ENCODE measurements at places on chromosomes 6 and 20. TPM values are rescaled to one million over a fixed set of nuclear protein-coding genes. Genes with fewer than 3 reads are reported as not detected.

GRCh38 chr6:100774681-100775080 lies 106.4 kb downstream of the ASCC3 start:
- no peak for DNase-seq

DNA sequence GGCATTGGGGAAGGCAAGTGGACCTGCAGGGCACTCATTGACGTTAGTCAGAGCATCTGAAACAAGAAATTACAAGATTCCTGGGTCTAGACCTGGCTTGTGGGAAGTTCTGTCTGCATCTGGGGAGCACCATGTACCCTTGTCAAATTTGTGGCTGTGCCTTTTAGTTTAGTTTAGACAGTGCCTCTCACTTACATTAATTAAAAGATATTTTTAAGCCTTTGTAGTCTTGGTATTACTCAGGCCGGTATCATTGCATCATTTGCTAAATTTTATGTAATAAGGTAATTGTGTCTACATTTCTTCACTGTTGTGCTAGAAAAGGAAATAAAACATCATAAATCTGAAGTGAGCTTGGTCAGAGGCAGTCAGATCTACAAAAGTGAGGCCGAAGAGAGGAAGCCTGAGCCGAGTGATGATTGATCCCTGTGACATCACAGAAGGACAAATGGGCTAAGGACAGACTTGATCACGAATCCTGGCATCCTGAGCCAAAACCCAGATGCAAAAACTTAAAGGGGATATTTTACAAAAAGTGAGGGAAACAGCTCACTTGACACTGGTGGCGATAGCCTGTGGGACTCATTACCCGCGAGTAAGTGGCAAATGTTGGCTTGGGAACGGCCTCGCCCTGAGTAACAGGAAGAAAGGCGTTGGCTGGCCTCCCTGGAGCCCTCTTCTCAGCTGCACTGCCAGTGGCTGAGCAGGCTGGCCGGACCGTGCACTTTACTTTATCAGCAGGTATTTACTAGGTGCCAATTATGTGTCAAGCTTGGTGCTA lies 106.5 kb downstream of the TCP11 start:
- peak; percentile 66 for DNase-seq

GRCh38 chr6:45369870-45370269 lies 7.9 kb downstream of the SUPT3H start:
- DNase-seq: no peak

DNA sequence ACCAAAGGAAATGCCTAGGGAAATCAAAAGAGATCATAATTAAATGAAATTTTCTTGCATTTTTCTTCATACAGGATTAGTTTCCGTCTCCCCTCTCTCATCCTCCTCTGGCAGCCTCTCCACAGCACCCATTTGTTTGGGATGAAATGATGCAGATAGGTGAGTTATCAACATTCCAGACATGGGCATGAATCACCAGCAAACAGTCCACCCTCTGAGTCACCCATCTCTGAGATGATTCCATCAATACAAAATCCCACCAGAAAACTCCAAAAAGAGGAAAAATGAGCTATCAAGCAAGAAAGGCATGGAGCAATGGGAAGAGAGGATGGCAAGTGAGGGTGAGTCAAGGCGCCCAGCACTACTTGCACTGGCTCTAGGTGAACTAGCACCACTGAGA lies 11.4 kb downstream of the MC3R start:
- DNase-seq: no peak

GRCh38 chr20:33191484-33191883 lies 23.5 kb downstream of the BPIFA2 start:
- no peak for DNase-seq

GRCh38 chr6:169866668-169867521 lies 115.5 kb downstream of the ERMARD start:
- DNase-seq: no peak

GRCh38 chr6:33571637-33572316 lies 8.3 kb downstream of the BAK1 start:
- DNase-seq: no peak

DNA sequence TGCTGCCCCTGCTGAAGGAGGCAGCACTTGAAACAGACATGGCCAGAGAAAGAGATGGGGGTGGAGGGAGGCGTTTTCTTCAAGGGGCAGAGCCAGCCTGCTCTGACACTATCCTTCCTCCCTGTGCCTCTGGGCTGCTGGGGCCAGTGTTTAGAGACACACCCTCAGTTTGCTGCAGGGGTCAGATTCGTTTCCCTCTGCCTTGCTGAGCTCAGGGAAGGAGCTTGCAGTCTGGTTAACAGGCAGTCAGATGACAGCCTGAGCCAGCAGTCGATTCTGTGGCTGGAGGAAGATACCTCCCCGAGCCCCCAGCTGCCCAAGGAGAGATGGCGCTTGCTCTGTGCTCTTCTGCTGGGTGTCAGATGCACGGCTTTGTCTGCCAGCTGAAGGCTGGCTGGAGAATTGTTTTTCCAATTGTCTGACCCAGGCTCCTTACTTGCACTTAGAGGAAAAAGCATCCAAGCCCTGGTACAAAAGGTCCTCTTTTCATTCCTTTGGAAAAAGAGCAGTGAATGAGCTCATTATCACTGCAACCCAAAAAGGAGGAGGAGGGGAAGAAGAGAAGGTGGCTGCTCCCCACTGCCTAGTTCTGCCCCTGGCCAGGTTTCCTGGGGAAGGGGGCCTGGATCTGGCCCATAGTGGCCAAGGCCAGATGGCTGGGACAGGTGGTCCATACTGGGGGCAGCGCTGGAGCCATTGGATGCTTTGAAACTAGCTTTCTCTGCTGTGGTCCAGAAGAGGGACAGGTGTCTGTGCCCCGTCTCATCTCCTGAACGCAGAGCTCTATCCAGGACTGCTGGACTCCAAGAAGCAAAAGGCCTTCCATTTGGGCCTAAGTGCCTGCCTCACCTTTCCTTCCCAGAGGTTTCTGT lies 88.2 kb downstream of the TCP11 start:
- DNase-seq: no peak

- no peak for DNase-seq
Measured at GRCh38 chr6:154613137-154613676, 102.7 kb upstream of the CNKSR3 start.

DNA sequence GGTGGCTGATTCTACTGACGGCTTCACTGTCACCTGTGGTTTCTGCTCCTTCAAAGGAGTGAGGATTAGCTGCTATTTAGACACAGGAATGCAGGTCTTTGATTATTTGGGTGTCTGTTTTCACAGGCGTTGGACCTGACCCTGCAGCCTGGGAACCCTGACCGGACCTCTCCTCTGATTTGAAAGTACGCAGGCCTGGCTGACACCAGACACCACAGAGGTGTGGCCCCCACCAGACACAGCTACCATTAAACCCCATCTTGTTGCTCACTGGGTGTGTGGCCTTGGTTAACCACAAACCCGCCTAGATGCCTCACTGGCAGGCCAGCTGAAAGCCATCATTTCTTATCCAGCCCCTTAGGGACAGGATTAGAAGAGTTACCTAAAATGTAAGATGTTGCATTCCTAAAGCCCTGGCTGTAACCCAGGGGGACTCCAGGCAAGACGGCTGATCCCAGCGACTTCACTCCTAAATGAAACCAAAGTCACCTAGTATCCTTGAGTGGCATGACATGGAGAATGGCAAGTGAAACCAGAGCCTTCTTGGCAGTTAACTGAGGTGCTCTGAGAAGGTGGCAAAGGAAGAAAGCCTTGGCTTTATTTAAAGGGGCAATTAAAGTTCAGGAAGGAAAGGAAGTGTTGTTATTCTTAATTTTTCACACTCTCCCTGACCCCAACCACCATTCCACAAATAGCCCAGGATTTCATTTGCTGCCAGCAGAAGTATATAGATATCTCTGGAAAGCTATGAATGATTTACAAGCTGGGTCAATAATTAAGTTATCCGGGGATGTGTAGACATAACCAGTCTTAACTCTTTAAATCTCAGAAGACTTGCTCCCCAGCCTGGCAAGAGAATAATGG lies 169.9 kb downstream of the QRSL1 start:
- no peak for DNase-seq

GRCh38 chr20:47810116-47810677 lies 24.9 kb upstream of the SULF2 start:
- no peak for DNase-seq

DNA sequence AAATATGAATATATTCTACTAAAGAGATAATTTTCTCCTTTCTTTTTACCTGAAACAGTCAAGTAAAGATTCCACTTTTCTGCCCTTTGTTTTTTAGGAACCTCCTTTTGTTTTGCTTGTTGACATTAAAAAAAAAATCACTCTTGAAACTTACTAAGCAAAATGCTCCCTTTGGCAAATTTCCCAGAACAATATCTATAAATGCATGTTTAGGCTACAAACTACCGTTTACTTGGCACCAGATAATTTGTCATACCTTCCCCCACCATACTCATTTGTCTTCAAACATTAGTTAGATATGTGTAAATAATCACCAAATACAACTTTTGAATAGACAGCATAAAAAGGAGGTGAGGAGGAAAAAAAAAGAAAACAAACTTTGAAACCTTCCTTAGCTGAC lies 604.7 kb downstream of the RFPL4B start:
- DNase-seq: no peak

DNA sequence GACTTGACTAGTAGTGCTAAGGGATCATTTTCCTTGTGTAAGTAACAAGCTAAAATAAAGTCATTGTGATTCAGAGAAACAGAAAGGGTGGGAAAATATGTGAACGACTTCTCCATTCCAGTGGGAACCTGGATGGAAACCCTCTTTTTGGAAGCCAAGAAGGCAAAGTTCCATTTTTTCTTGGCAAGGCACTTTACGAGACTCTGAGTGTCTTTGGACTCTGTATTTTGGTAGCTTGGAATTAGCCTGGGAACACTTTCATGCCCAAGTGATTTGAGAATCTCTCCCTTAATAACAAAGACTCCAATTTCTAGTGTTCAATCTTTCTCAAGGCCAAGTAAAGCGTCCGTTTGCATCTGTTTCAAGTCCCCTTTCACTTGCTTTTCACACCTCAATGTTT lies 100.5 kb upstream of the SASH1 start:
- peak; percentile 17 for DNase-seq

- DNase-seq: no peak
Measured at GRCh38 chr6:137033828-137034227, 10.9 kb downstream of the IL20RA start.

DNA sequence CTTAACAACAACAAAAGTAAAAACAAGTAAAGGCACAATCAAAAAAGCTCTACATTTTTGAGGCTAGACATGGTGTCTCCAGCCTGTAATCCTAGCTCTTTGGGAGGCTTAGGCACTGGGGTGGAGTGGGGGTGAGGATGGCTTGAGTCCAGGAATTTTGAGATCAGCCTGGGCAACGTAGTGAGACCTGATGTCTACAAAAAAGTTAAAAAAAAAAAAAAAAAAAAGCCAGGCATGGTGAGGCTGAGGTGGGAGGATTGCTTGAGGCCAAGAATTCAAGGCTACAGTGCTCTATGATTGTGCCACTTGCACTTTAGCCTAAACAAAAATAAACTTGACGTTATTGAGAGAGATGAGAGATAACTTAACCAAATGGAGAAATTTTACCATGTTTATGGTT lies 60.1 kb downstream of the QKI start:
- no peak for DNase-seq

- no peak for DNase-seq
Measured at GRCh38 chr6:25278261-25278913, 787 bp upstream of the CARMIL1 start.

- DNase-seq: no peak
Measured at GRCh38 chr20:12331236-12331635, 413.5 kb downstream of the BTBD3 start.

DNA sequence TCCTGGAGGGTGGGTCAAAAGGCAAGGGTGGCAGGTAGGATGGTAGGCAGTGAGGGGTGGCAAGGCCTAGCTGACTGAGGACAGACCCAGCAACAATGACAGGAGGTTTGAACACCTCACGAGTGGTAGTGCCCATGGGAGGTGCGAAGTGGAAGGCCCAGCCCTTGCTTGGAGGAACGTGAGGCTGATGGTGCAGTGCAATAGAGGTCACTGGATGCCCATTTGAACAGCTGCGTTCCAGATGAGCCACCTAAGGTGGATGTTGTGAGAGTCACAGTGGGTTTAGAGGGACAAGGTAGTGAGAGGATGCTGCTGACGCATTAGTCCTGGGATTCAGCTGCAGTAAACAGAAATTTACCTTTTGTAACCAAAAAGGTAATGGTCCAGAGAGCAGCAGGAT lies 15.6 kb downstream of the TMEM74B start:
- DNase-seq: no peak

DNA sequence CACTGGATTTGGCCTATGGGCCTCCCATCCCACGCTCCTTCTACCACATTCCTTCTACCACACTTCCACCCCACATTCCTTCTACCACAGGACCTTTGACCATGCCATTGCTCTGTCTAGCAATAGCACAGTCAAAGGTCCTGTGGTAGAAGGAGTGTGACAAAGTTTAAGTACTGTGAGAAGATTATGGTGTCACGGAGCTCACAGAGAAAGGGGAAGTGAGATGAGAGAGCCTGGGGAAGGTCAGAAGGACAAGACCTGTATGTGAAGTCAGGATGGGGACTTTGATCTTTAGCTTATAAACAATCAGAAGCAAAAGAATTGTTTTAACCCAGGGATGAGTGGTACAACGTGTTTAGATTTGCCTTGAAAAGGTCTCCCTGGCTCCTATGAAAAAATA lies 568.2 kb upstream of the CHD6 start:
- no peak for DNase-seq

Gene CEP250
- total RNA-seq: 23.4 TPM

Gene ANKRD66
- 2.4 TPM for total RNA-seq

Gene C6orf52
- total RNA-seq: 0.58 TPM

Gene GTSF1L
- not detected for total RNA-seq

Gene KHDC1L
- not detected for total RNA-seq

Gene GHRH
- not detected for total RNA-seq

Gene SLC35D3
- total RNA-seq: 0.09 TPM

All from left lung (tissue), 14 donors.